ENCODE measurements at places on chromosomes 3 and 15.
A peak's percentile ranks its signal among the peaks of the same experiment; 100 is the strongest.

DNA sequence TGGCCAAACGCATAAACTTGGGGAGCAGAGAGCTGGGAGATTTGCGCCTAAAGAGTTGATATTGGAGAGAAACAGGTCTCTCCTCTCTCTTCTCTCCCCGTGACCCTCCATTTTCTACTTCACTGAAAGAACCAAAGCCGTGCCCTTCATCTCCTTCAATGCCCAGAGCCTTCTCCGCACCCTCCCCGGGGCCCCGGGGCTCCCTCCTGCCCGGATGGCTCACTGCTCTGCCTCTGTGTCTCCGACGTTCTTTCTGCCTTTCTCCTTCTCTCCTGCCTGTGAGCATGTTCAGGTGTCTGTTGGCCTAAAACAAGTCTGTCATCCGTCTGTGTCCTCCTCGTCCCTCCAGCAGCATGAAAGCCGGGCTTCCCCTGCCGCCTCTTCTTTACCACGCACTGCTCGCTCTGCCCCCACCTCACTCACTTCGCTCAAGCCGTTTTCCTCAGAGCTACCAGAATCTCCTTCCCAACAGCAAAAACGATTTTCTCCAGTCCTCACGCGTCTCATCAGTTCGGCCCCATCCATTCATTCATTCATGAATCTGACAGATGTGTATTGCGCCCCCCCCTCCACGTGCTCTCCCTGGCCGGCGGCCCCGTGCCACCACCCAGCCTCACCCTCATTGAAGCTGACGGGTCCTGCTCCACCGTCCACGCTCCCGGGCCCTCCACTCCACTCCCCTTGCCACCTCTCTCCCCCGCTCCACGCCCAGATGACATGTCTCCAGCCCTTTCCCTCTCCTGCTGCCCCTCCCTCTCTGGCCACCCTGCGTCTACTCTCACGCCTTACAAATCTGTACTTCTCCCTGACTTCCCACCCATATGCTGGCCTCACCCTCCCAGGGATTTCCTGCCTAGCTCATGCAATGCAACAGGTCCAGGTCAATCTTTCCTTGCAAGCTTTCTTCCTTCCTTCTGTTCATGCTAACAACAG, 10.2 kb downstream of the MUC4 start:
- DNase-seq: no peak

DNA sequence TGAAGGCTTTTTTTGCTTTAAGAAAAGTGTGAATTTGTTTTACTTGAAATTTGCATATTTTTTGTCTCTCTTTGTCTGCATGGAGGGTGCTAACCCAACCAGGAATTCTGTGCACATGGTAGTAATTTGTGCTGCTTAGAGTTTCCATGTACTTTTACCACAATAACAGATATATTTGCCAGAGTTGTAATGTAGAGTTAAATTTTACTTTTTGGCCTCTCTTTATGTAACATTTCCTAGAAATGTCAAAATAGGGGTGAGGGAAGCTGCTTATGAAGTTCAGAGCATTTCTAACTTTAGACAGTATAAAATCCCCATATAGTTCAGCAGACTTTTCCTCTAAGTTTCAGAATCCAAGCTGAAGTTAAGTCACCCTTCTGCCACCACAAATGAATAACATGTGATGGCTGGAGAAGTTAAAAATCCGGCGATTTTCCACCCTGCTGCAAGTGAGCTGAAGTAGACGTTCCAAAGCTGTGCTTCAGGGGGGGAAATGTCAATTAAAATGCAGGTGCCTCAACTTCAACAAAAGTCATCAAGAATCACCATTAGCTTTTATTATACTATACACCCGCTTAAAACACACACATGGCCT, 385.7 kb upstream of the NR2F2 start:
- DNase-seq: no peak

- no peak for DNase-seq
These were observed 6.0 kb downstream of the IL1RAP start for GRCh38 chr3:190519886-190520285.

- no peak for DNase-seq
These were observed 156.8 kb downstream of the TBC1D5 start for GRCh38 chr3:17585394-17586325.

DNA sequence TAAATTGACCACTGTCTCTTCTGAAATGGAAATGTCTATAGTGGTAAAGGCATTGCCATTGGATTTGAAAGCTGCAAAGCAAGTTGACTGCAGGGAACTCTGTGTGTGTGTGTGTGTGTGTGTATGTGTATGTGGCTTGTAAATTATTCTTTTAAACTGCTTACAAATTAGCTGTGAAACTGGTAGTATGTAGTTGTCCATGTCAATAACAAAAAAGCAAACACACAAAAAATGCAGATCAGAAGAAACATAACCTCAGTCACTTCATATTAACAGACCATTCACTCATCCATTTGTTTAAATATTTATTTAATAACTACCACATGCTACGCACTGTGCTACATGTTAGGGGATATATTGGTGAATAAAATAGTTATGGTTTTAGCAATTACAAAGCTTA, 837.7 kb downstream of the FHIT start:
- DNase-seq: no peak

GRCh38 chr3:27366062-27366591, 3.1 kb downstream of the NEK10 start:
- DNase-seq: no peak

- no peak for DNase-seq
These were observed 10.6 kb upstream of the ITPKA start for GRCh38 chr15:41483115-41483514.

DNA sequence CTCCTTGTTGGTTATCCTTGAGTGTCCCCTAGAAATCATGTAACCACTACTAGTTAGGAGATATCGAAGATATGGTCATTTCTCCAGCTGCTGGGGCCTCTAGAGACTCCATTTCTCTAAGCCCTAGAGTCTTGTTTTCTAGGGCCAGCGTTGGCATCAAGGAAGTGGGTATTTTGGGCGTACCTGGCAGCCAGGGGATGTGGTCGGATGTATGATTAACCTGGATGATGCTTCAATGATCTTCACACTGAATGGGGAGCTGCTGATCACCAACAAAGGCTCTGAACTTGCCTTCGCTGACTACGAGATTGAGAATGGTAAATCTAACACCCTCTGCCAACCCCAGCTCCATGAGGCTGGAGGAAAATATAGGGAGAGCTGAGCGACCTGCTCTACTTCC, 325.5 kb downstream of the RYR3 start:
- DNase-seq: no peak

DNA sequence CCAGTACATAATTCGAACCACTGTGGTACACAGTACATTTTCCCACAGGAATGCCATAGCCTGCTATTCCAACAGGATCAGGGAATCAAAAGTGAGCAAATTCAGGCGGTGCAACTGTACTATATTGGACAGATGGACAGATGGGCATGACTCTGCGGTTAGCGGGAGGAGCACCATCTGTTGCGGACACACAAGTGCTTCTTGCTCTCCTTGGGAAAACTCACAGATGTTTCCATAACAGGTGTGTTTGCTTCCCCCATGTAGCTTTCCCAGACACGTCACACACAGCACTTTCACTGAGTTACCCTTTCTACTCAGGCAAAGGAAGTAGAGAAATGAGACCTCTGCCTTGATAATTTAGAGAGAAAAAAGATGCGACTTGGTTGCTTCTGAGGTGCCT, 325.1 kb upstream of the THBS1 start:
- no peak for DNase-seq

DNA sequence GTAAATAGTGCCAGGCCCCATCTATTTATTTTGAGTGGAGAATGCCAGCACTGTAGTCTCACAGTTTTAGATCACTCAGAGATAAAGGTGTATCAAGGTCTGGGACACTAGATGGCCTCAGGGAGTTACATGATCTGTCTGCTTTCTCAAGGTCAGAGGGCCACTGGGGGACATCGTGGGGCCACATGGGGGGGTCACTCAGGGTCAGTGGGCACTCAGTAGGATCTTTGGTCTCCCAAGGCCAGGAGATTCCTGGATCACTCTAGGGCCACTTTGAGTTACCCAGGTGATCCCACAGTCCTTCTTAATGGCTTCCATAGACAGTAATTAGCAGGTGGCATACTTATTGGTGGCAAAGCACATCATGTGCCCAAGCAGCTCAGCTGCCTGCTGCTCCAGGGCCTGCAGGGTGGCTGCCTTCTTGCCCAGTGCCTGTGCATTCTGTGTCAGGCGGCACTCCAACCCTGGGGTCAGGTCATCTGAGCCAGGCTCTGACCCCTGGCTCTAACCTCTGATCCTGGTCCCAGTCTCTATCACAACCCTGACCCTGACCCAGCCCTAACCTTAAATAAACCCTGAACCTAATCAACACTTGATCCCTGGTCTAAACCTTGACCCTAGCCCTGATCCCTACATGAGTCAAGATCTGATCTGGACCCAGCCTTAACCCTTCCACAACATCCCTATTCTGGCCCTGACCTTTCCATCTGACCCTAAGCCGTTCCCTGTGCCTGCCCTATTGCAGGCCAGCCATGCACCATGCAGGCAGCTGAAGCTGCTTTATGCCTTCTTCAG, 1.8 kb upstream of the LAMB2 start:
- peak; percentile 29 for DNase-seq

- DNase-seq: no peak
These were observed 908.9 kb downstream of the TUSC7 start for GRCh38 chr3:117618462-117618861.

- no peak for DNase-seq
These were observed 17.2 kb downstream of the PTX3 start for GRCh38 chr3:157453824-157454223.

DNA sequence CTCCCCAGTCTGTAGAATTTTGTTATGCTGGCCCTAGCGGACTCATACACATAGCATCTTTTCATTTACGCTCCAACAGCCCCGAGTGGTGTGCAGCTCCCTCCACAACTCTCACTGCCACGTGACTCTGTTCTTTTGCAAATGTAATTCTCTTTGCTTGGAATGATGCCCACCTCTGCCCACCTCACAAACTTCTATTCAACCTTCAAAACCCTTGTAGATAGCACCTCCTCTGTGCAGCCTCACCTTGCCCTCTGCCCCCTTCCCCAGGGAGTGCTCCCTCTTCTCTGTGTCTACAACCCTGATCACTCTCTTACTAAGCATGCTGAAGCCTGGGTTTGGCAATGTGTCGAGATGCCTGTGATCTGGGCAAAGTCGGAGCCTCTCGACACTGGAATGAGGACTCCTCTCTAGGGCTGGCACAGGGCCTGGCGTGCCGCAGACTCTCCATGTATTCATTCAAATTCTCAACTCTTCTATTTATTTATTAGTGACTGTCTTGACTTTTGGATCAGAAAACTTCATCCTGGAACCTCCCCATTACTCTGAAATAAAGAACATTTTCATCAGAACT, 73.5 kb downstream of the MGLL start:
- DNase-seq: no peak

DNA sequence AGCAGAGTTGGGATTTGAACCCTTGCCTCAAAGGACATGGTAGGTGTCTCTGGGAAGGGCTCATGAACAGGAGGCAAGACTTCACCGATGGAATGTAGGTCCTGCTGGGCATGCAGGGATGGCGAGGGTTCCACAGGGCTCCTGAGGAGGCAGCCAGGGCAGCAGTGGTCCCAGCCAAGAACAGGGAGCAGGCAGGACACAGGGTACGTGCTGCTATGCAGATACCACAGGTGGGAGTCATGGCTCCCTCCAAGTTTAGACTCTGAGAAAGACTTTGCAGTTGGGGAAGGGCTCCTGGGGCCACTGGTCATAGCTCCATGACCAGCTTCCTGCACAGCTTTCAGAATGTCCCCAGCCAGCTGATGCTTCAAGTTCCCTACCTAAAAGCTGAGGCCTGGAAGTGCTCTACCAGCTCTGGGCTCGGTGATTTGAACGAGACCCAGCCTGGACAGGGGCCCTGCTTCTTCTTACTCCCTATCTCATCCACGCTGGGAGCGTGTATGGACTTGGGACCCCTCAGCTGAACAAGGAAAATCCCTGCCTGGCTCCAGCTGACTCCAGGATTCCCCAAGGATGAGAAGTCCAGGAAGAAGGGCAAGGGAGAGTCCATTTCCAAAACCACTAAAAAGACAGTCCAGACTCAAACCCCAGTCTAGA, 747 bp downstream of the MYL3 start:
- no peak for DNase-seq

DNA sequence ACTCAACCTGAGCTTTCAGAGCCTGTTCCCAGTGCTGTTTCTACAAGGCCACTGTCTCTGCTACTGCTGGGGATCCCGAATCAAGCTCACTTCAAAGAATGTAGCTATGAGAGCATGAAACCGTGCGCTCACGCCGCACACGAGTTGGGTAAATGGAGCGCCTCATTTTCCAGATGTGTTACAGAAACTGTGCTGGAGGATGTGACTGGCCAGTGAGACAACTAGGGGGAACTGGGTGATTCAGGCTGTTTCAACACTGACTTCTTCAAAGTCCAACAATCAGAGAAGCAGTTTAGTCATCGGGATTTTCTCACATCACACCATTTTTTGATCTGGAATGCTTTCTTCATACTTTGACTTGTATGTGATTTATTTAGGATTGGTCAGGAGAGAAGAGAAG, 3.5 kb downstream of the ZNF710 start:
- peak; percentile 39 for DNase-seq

- DNase-seq: no peak
These were observed 17.0 kb upstream of the PCSK6 start for GRCh38 chr15:101506491-101506890.

- no peak for DNase-seq
These were observed 3.9 kb downstream of the CDAN1 start for GRCh38 chr15:42733027-42733426.

- DNase-seq: no peak
These were observed 289.6 kb upstream of the LRRN1 start for GRCh38 chr3:3509665-3510064.

GRCh38 chr15:92018535-92019239, 165.2 kb downstream of the SLCO3A1 start:
- DNase-seq: no peak

DNA sequence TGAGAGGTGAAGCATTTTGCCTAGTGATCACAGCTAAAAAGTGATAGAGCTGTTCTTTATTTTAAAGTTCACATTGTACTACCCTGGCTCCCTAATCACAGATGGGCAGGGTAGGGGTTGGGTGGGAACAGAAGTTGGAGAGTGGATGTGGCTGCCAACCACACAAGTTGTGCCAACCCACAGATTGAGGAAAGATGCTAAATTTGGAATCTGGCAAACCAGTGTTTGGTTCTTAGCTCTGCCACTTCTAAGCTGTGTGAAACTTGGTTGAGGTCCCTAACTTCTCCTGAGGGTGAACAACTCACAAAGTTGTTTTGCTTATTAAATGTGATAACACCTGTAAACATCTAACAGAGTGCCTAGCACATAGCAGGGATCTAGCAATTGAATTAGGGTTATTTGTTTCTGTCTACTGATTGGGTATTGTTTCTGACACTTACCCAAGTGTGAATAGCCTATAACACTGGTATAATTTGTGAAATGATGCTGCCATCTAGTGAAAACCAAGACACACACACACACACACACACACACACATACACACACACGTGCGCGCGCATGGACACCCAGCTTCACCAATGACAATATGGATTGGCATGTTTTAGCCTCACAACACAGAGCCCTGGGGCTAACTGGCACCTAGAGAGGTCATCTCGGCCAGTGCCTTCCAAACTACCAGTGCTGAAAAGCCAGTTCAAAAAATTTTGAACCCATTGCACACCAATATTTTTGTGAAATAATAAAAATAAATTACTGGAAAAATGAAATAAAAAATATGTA, 25.3 kb downstream of the ADGRG7 start:
- DNase-seq: peak; percentile 80

GRCh38 chr3:165624761-165625160, 212.5 kb downstream of the BCHE start:
- peak; percentile 5 for DNase-seq

- peak; percentile 90 for DNase-seq
These were observed 25.5 kb upstream of the SNRPA1 start for GRCh38 chr15:101320501-101321052.

GRCh38 chr3:175558261-175558660, 699.1 kb downstream of the NAALADL2 start:
- no peak for DNase-seq

- peak; percentile 11 for DNase-seq
These were observed 822 bp downstream of the ST8SIA2 start for GRCh38 chr15:92394309-92395097.
